CD4-positive, alpha-beta T cell treated with Interleukin-4 for 4 hours (primary cell): ENCODE measurements at places on chromosomes 12 and 14.

DNA sequence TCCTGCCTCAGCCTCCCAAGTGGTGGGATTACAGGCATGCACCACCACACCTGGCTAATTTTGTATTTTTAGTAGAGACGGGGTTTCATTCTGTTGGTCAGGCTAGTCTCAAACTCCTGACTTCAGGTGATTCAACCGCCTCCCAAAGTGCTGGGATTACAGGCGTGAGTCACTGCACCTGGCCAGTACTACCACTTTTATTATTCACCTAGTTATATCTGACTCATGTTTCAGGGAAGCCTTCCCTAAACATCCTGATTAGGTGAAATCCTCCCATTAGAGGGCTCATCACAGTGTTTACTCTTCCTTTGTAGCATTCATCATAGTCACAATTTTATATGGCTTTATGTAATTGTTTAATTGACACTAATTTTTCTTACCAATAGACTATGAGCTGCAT, 295.3 kb upstream of the SOX5 start:
- no peak for DNase-seq

- DNase-seq: no peak
Observed at GRCh38 chr14:20606190-20606901, 15.2 kb upstream of the RNASE12 start.

- DNase-seq: no peak
Observed at GRCh38 chr12:27769142-27769673, 10.8 kb upstream of the KLHL42 start.

GRCh38 chr12:57887631-57888408, 41.3 kb upstream of the CTDSP2 start:
- DNase-seq: no peak

DNA sequence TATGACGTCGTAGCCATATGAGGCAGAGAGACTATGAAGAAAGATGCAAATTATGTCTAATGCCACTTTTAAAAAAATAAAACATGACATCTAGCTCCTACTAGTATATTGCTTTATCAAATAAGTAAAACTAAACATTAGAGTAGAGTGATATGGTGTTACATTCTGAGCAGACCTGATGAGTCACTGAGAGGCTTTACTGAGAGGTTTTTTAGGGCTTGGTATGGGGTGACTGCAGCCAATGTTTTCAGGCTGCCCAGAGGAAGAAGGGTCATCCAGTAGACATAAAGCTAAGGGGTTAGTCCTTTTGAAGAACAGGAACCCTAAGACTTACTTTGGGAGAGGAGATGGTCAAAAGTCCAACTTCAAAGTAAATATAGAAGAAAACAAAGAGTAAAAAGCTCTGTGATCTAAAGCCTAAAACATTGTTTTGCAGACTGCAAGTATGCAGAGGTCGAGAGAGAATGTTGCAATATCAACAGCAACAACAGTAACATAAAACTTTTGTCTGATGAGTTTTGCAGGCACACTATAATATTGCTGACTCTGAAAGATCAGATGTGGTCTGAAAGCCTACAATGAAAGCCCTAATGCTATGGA, 774.7 kb downstream of the TMTC2 start:
- no peak for DNase-seq

DNA sequence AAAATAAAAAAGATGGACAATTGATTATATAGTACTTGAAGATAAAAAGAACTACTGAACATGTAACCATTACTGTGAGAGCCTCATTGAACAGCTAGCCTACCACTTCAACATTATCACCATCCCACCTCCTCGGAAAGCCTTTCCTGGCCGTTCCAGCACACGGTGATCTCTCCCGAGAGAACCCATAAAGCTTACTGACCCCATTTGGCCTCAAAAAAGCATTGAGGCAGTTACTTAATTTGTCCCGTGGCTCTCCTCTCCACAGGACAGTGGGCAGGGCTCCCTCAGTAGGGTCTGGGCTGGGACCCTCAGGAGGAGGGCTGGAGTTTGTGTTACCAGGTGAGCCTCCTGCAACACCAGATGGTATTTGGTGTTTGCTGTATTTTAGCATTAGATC, 55.8 kb downstream of the RAB35 start:
- no peak for DNase-seq

- no peak for DNase-seq
Observed at GRCh38 chr12:118773956-118774723, 207.2 kb upstream of the SRRM4 start.

- peak; percentile 61 for DNase-seq
Observed at GRCh38 chr14:52267501-52268278, at the start of gene PTGDR. PTGDR (plus strand) TSS chr14:52267698; CDS start chr14:52267815, 117 bp downstream.

DNA sequence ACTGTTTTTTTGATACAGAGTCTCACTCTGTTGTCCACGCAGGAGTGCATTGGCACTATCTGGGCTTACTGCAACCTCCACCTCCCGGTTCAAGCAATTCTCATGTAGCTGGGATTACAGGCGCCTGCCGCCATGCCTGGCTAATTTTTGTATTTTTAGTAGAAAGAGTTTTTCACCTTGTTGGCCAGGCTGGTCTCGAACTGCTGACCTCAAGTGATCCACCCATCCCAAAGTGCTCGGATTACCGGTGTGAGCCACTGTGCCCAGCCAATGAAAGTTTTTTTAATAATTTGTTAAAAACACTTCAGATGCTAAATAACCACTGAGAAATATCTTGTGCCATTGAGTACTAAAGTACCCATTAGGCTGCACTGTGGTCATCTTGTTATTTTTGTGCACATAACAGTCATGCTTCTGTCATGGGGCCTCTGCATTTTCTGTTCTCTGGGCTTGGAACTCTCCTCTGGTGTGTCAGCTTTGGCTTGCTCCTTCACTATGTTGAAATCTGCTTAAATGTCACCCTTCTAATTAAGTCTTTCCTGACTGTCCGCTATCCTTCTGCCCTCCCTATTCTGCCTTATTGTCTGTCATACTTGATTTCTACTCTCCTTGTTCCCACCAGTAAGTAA, 105.1 kb downstream of the KTN1 start:
- no peak for DNase-seq

GRCh38 chr12:31922341-31923062, 36.7 kb upstream of the RESF1 start:
- DNase-seq: no peak
